ENCODE measurements at places on chromosomes 16 and 17. TPM values are rescaled to one million over a fixed set of nuclear protein-coding genes. Genes with fewer than 3 reads are reported as not detected.

DNA sequence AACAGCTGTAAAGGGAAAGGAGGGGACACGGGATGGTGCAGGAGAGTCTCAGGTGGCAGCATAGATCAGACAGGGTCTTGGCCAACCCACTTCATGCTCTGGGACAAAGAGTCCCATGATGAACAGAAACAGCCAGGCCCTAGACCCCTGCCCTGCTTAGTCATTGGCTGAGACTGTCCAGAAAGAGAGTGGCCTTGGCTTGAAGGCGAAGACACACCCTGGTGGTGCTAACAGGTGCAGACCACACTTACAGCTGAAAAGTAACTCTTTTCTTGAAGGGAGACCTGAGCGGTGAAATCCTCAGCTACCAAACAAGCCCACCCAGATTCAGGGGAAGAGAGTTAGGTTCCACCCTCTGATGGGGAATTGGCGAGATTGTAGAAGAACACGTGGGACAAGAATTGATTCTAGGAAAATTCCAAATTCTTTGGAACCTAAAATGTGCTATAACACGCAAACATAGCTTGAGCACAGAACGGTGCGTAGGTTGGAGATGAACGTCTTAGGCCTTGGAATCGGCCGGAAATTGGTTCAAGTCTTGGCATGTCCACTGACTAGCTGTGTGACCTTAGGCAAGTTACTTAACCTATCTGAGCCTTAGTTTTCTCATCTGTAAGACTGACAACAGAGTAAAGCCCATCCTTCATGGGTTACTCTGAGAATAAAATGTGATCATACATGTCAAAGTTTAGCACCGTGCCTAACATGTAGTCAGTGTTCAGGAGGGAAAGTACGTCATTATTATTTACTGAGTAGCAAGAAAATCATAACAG, 12.5 kb upstream of the MLYCD start:
- H3K4me1 ChIP-seq, result peaks cover 6% of the 10 kb centered on the region
- H3K36me3 ChIP-seq, result peaks cover 3% of the 10 kb centered on the region
- H3K27ac ChIP-seq, result no peak overlapping the region
- DNase-seq, result no peak
- H3K27me3 ChIP-seq, result peaks cover 20% of the 10 kb centered on the region

- no peaks in the 10 kb centered on the region for H3K27me3 ChIP-seq
- peaks cover 44% of the 10 kb centered on the region for H3K4me1 ChIP-seq
- DNase-seq, result no peak
- peak overlapping the region; percentile 81 for H3K4me3 ChIP-seq
These were observed 2.6 kb downstream of the ABR start for GRCh38 chr17:1177016-1177700.

DNA sequence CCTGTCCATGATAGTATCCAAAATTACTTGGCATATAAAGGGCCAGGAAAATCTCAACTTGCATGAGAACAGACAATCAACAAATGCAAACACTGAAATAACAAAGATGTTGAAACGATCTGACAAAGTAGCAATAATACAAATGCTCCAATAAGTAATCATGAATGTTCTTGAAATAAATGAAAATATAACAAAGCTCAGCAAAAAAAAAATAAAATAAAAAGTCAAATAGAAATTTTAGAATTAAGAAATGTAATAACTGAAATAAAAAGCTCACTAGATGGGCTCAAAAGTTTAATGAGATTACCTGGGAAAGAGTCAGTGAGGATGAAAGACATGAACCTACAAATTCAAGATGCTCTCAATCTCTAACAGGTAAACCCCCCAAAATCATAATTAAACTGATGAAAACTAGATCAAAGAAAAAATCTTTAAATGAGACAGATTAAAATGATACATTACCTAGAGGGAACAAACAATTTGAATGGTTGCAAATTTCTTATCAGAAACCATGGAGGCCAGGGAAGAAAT, 319.0 kb upstream of the IRX3 start:
- H3K27me3 ChIP-seq, result peaks cover 16% of the 10 kb centered on the region
- H3K4me3 ChIP-seq, result no peak overlapping the region
- no peak overlapping the region for H3K27ac ChIP-seq
- DNase-seq, result no peak

GRCh38 chr17:74649909-74650308, 26.4 kb upstream of the CD300E start:
- no peak overlapping the region for H3K27ac ChIP-seq
- DNase-seq, result no peak
- H3K4me3 ChIP-seq, result no peak overlapping the region

DNA sequence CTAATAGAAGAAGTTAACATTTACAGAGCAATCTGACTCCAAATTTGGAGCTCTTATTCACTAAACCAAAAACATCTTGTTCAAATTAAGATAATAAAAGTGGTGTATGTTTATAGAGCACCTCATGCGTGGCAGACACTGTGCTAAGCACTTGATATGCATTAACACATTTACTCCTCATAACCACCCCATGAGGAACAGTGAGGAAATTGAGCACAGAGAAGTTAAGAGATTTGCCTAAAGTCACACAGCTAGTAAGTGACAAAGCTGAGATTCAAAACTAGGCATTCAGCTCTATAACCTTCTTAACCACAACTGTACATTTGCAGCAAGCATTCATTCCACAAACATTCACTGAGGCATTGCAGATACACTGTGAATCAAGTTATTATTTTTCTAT, 94.0 kb downstream of the VAT1L start:
- H3K27ac ChIP-seq, result no peak overlapping the region
- H3K4me1 ChIP-seq, result no peaks in the 10 kb centered on the region
- no peaks in the 10 kb centered on the region for H3K36me3 ChIP-seq
- no peak overlapping the region for H3K4me3 ChIP-seq
- peaks cover 4% of the 10 kb centered on the region for H3K27me3 ChIP-seq

Gene ZNF750
- total RNA-seq, result not detected

Gene MILR1
- total RNA-seq, result not detected

DNA sequence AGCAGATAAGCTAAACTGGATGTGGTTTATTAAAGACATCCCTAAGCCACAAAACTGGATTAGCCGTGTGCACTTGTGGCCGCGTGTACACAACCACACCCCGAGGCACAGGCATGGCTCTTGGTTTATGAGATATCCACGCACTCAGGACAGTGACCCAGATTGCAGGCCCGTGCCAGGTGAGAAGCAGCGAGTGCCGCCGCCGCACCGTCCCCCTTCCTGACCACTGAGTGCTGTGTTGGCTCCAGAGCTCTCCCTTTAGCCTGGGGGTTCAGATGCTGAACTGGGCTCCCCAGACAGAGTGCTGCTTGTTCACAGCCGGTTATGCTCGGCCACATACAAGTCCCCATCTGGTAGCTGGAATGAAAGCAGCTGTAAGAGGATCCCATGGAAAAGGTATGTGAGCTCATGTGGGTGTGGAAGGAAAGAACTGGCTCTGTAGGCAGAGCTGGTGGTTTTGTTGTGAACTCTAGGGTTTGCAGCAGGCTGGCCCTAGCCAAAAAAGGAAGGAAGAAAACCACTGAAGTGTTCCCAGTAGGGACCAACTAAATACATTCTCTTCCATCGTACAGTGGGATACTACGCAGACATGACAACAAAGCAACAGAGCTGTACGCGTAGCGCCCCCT, 29.5 kb downstream of the KNOP1 start:
- H3K36me3 ChIP-seq, result peaks cover 39% of the 10 kb centered on the region
- no peak overlapping the region for H3K4me3 ChIP-seq
- H3K27me3 ChIP-seq, result no peaks in the 10 kb centered on the region
- peak; percentile 65 for DNase-seq

DNA sequence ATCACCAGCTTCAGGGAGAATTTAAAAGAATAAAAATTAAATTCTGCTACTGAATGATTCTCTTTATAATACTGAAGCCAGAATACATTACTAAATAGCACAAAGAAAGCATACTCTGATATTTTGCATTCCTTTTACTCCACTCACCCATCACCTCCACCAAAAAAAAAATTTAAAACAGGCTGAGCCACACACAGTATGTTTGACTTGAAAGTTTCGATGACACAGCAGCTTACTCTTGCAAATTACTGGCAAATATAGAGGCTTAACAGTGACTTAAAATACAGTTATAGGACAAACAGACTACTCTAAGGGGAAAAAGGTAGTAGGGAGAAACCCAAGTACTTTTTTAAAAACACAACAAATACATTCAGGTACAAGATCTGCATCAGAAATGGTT, 39.2 kb downstream of the GPATCH8 start:
- H3K27ac ChIP-seq, result peak overlapping the region; percentile 85
- no peak overlapping the region for H3K4me3 ChIP-seq
- DNase-seq, result no peak
- no peaks in the 10 kb centered on the region for H3K27me3 ChIP-seq

GRCh38 chr17:19335951-19336631, 26.4 kb downstream of the B9D1 start:
- peaks cover 35% of the 10 kb centered on the region for H3K4me1 ChIP-seq
- H3K4me3 ChIP-seq, result no peak overlapping the region
- H3K27ac ChIP-seq, result no peak overlapping the region
- no peaks in the 10 kb centered on the region for H3K36me3 ChIP-seq
- DNase-seq, result no peak
- H3K27me3 ChIP-seq, result no peaks in the 10 kb centered on the region

Gene HSD17B2
- total RNA-seq, result not detected

Gene AANAT
- not detected for total RNA-seq

DNA sequence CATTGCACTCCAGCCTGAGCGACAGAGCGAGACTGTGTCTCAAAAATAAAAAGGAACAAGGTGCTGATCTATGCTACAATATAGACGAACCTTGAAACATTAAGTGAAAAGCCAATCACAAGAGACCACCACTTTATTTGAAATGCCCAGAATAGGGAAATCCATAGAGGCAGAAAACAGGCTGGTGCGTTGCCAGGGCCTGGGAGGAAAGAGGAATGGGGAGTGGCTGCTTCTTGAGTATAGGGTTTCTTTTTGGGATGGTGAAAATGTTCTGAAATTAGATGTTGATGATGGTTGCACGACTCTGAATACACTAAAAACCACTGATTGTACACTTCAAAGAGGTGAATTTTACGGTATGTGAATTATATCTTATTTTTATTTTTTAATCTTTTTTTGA, 20.3 kb upstream of the GLIS2 start:
- H3K36me3 ChIP-seq, result no peaks in the 10 kb centered on the region
- DNase-seq, result no peak
- peaks cover 63% of the 10 kb centered on the region for H3K4me1 ChIP-seq
- H3K4me3 ChIP-seq, result peak overlapping the region; percentile 4

- no peak overlapping the region for H3K27ac ChIP-seq
- H3K36me3 ChIP-seq, result no peaks in the 10 kb centered on the region
- no peaks in the 10 kb centered on the region for H3K4me1 ChIP-seq
- H3K27me3 ChIP-seq, result peaks cover 3% of the 10 kb centered on the region
- no peak for DNase-seq
These were observed 6.9 kb downstream of the PIMREG start for GRCh38 chr17:6450926-6451832.

Gene SEBOX
- total RNA-seq, result not detected

Gene ABCC12
- not detected for total RNA-seq

GRCh38 chr17:77842528-77843147, 115.9 kb upstream of the TNRC6C start:
- no peak for DNase-seq
- H3K27me3 ChIP-seq, result no peaks in the 10 kb centered on the region
- no peaks in the 10 kb centered on the region for H3K36me3 ChIP-seq
- peaks cover 41% of the 10 kb centered on the region for H3K4me1 ChIP-seq
- H3K27ac ChIP-seq, result peak overlapping the region; percentile 17
- H3K4me3 ChIP-seq, result no peak overlapping the region

DNA sequence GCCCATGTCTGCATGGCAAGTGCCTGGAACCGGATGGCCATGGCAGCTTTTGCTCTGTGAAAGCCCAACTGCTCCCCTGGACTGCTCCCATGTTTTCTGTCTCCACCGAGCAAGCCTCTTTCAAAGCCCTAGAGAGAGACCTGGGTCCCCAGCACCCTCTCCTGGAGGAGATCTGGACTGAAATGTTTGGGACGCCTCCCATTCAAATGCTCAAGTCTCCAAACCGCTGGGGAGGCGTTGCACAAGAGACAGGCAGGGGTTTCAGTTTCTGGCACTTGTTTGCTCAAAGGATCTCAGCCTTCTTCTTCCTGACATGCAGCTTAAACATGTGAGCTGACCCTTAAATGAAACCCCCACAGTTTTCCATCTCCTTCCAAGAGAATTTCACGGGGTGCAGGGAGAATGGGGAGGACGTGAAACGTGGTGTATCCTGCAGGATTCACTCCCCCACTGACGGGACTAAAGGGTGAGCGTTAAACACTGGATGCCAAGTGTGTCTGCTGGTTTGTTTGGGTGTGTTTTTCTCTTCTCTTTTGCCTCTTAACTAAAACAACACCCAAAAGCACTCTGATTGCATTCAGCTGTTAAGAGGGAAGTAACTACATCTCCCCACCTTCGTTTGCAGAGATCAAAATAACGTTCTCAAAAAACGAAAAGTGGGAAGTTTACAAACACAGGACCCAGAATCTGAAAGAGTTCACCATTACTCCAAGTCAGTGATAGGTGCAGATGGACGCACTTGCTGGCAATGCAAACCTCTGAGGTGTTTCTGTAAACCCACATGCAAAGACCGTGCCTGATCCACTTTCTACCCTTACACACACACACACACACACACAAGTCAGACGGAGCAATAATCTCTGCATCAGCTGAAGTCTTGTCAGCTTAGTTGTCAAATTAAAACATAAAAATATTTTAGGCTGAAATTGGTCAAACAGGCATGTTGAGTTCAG, 256.9 kb downstream of the C16orf95 start:
- peaks cover 48% of the 10 kb centered on the region for H3K4me1 ChIP-seq
- no peak overlapping the region for H3K4me3 ChIP-seq
- H3K36me3 ChIP-seq, result no peaks in the 10 kb centered on the region
- H3K27ac ChIP-seq, result no peak overlapping the region
- no peaks in the 10 kb centered on the region for H3K27me3 ChIP-seq

- DNase-seq, result no peak
- peak overlapping the region; percentile 93 for H3K27ac ChIP-seq
- H3K4me3 ChIP-seq, result peak overlapping the region; percentile 61
- H3K36me3 ChIP-seq, result no peaks in the 10 kb centered on the region
- peaks cover 87% of the 10 kb centered on the region for H3K4me1 ChIP-seq
These were observed 11.7 kb downstream of the ZFHX3 start for GRCh38 chr16:73036074-73036826.

DNA sequence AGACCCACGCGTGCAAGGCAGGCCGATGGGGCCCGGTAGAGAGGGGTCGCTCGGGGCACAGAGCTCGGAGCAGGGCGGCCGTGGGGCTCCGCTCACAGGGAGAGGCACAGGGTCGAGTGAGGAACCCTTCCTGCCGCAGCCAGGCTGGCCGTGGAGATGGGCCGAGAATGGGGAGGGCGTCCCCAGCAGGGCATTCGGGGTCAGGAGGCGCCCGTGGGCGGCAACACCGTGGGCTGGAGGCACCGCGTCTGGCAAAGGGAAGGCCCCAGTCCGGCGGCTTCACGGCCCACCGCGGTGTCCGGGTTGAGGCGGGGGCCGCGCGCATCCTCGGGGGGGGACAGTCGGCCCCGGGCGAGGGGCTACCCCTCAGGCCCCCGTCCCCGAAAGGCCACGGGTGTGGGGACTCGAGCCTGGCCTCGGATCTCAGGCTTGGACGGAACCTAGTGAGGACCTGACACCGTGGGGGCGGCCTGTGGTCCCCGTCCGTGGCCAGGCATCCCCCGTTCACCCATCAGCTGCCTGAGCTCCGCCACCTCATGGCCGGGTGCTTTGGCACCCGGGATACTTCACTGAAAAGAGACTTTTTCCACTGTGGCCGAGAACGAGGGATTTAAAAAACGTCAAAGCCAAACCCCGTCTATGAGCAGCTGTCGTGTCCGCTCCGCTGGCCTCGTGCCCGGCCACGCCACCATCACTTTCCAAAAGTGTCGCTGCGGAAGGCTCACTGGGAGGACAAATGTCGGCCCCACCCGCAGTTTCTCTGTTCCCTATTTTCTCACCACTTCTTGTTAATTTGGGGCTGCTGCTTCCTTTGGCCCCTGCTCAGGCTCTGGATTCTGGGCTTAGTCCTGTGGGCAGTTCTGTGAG, 73.6 kb downstream of the METRNL start:
- H3K4me3 ChIP-seq, result no peak overlapping the region
- H3K27ac ChIP-seq, result no peak overlapping the region
- no peaks in the 10 kb centered on the region for H3K27me3 ChIP-seq
- peak; percentile 77 for DNase-seq
- H3K4me1 ChIP-seq, result peaks cover 50% of the 10 kb centered on the region
- H3K36me3 ChIP-seq, result no peaks in the 10 kb centered on the region
